ENCODE measurements at places on chromosomes 1 and 21. TPM values are rescaled to one million over a fixed set of nuclear protein-coding genes. Genes with fewer than 3 reads are reported as not detected.

S100A9 gene
- not detected for total RNA-seq

HAO2 gene
- total RNA-seq, result not detected

CD84 gene
- 17.7 TPM for total RNA-seq

C1QC gene
- total RNA-seq, result not detected

CD160 gene
- 0.59 TPM for total RNA-seq

OR4F16 gene
- not detected for total RNA-seq

PLA2G2A gene
- not detected for total RNA-seq

CYP4A11 gene
- total RNA-seq, result not detected

DNASE2B gene
- total RNA-seq, result not detected

PTGER3 gene
- total RNA-seq, result 0.62 TPM

CLDN17 gene
- not detected for total RNA-seq

USP21 gene
- total RNA-seq, result 32.7 TPM

CRNN gene
- total RNA-seq, result not detected

Data from activated CD4-positive, alpha-beta T cell treated with anti-CD3 and anti-CD28 coated beads, Interleukin-2, amount 10 ng/mL, durations not matched to agents 24 days and 14 days (primary cell).